ENCODE measurements at places on chromosomes 11 and 22. TPM values are rescaled to one million over a fixed set of nuclear protein-coding genes. Genes with fewer than 3 reads are reported as not detected.

PRR5L gene
- total RNA-seq: 3.1 TPM

PAK1 gene
- total RNA-seq: 69.3 TPM

GTSE1 gene
- 1.1 TPM for total RNA-seq

VPREB3 gene
- total RNA-seq: not detected

OR51I1 gene
- not detected for total RNA-seq

KDELR3 gene
- total RNA-seq: 0.94 TPM

B3GAT1 gene
- total RNA-seq: 34.6 TPM

MYRF gene
- 0.94 TPM for total RNA-seq

ESRRA gene
- 14.2 TPM for total RNA-seq

Measured in occipital lobe (tissue), 3 donors.